ENCODE measurements at places on chromosomes 6 and 20.
A peak's percentile ranks its signal among the peaks of the same experiment; 100 is the strongest.

DNA sequence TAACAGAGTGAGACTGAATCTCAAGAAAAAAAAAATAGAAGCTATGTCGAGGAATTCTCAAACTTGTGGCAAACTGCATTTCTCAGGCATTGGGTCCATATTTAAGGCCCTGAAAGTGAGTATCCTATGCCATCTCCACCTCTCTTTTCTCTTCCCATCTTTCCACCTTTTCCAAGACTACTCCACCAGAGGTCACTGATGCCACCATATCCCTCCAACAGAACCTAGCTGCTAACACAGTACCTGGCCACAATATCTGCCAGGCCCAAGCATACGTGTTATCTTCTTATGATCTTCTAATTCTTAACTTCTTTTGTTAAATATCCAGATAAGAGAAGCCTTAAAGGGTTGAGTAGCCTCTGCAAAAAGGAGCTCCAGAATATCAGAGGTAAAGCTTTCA, 8.2 kb upstream of the ADGRF4 start:
- no peak for DNase-seq

- DNase-seq = no peak
These were observed 382.8 kb downstream of the CDH26 start for GRCh38 chr20:60341062-60341461.

GRCh38 chr20:24761220-24762065, 187.6 kb upstream of the CST7 start:
- DNase-seq = peak; percentile 26

- DNase-seq = no peak
These were observed 16.4 kb downstream of the TRIM27 start for GRCh38 chr6:28907394-28907793.

DNA sequence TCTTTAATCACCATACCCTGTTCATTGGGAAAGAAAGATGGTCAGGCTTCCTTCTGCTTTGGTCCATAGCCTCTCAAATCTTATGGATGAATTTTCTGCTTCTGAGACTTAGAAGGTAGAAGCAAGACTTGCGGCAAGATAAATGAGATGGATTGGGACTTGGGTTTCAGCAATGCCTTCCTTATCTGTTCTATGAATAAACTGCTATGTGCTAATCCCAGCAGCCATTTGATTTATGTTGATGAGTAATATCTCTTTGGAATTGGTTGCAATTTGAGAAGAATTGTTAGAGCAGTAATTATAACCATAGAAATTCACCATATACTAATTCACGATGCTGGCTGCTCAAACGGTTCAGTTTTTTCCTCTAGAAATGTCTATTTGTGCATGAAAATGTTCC, 48.3 kb downstream of the TXLNB start:
- DNase-seq = no peak

DNA sequence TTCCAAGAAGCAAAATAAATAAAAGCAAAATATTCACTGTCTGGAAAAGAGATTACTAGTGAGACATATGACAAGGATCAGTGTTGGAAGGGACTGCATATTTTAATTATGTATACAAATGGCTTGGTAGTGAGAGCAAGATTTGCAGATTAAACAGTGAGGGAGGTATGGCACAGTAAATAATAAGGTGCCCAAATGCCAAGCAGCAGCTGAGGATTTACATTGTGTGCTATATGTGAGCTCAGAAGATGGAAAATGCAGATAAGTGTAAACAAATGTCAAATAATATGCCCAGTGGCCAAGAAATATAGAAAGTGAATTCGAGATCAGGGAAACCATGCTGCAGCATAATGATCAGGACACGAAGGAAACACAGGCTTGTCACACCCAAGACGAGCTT, 173.8 kb upstream of the NRSN1 start:
- DNase-seq = no peak

GRCh38 chr20:10300582-10301446, 82.2 kb downstream of the SNAP25 start:
- DNase-seq = no peak

- no peak for DNase-seq
These were observed 4.1 kb upstream of the TAF4 start for GRCh38 chr20:62069741-62070216.

GRCh38 chr6:29442719-29443118, 3.6 kb downstream of the OR10C1 start:
- no peak for DNase-seq
